A172 (cell line): ENCODE measurements at places on chromosomes 6 and 20.

GRCh38 chr6:158417760-158418098, 105.5 kb downstream of the TULP4 start:
- peak; percentile 61 for DNase-seq

DNA sequence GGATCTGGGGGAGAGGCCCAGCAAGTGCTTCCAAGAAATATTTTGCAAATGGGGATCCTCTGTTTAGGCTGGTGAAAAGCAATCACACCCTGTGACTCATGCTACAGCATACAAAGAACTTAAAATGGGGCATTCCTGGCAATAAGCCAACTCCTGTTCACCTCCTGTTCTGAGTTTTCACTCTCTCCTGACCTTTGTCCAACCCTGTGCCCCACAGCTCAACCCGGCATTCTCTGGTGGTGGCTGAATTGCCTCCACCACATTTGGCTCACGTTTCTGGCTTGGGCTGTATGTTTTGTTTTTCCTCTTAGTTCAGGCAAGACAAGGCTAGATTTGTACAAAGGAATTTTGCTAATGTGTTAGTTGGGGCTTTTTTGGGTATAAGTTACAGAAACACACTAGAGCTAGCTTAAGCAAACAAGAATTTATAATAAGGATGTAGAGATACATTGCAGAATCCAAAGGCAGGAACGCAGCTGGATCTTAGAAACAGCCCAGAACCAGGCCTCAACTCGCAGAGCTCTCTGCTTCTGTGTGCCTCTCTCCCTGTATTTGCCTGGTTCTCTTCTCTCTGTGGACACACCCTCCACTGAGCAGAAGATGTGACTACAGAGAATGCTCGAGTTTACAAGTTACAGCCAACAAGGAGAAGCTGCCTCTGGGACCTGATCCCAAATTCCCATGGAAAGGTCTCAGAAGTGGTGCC, 9.4 kb downstream of the ABCC10 start:
- peak; percentile 77 for DNase-seq

DNA sequence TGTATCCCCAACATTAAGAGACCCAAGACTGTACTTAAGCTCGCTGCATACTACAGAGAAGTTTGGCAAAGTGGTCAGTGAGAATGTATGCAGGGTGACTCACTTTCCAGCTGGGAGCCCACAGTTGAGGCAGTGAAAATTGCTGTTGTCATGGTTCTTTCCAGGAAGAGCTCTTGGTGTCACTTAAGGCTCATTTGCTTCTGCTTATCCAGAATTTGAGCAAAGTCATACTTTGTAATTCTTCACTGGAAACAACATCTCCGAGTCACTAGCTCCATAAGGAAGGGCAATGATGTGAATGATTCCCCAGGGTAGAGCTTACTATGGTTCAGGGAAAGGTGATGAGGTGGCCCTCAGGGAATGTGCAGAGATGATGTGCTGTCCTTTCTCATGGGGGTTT, 65.4 kb upstream of the FBXL4 start:
- peak; percentile 84 for DNase-seq

- DNase-seq: no peak
Measured at GRCh38 chr6:31626952-31627351, 6.4 kb downstream of the PRRC2A start.

DNA sequence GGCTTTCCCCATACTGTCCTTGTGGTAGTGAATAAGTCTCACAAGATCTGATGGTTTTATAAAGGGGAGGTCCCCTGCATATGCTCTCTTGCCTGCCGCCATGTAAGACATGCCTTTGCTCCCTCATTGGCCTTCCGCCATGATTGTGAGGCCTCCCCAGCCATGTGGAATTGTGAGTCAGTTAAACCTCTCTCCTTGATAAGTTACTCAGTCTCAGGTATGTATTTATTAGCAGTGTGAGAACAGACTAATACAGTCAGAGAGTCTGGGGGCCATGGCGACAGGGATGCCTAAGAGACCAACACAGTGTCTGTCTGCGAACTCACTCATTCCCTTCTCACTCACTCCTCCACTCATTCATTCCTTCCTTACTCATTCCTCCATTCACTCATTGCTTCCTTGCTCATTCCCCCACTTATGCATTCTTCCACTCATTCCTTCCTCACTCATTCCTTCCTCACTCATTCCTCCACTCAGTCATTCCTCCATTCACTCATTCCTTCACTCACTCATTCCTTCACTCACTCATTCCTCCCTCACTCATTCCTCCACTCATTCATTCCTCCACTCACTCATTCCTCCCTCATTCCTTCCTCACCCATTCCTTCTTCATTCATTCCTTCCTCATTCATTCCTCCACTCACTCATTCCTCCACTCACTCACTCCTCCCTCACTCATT, 137.5 kb upstream of the AGPAT4 start:
- no peak for DNase-seq

DNA sequence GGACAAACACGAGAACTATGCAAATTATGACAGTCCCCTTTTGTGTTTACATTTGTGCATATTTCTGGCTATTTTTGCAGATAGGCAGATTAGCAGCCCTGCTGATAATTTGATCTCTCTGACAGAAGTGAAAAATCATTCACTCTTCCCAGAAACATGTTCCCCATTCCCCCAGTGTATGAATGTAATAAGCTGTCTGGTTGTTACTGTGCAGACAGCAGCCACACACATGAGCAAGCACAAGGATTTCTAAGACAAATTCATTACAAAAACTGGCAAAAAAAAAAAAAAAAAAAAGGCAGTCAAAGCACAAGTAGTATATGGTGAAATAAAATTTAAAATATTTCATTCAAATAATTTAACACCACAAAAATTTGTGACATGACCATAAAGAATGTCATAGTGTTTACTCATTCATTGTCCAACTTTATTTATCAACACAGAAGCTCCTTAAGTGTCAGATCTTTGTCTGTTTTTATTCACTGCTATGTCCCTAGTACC, 95.5 kb upstream of the VGLL2 start:
- peak; percentile 63 for DNase-seq

DNA sequence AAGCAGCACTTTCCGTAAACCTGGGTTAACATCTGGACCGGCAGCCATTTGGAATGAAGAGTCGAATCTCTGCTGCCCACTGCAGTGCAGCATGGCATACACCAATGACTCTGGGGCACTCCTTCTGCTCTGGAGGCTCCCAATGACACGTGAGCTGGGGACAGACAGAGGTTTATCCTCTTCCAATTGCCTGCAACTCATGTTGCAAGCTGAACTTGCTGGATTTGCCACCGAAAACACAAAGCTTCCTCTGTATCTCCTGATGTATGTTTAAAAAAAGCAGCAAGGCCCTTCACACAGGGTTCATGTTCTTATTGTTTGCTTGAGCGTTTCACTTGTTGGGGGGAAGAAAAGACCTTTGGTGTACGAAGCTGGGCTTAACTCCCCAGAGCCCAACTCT, 10.8 kb downstream of the NCOA5 start:
- no peak for DNase-seq

GRCh38 chr6:35161266-35161665, 20.1 kb upstream of the TCP11 start:
- no peak for DNase-seq

GRCh38 chr6:149905371-149905910, 7.5 kb upstream of the RAET1E start:
- DNase-seq: no peak

DNA sequence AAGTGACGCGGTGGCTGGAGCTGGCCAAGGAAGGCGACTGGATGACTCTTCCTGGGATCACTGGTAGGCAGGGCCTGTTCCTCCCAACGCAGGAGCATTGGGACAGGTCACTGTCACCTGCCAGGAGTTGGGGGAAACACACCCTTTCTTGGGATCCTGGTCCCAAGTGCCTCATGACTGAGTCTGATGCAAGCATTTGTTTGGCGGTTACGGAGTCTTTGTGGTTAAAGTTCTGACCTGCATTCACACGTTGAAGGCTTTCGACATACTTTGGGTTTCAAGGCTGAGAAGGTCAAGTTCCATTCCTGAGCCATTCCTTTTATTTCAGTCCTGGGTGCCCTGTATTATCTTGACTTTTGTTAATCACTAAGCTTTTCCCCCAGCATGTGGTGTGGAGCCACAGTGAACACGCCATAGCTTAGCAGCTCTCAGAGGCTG, 6.0 kb downstream of the PNLDC1 start:
- DNase-seq: no peak

DNA sequence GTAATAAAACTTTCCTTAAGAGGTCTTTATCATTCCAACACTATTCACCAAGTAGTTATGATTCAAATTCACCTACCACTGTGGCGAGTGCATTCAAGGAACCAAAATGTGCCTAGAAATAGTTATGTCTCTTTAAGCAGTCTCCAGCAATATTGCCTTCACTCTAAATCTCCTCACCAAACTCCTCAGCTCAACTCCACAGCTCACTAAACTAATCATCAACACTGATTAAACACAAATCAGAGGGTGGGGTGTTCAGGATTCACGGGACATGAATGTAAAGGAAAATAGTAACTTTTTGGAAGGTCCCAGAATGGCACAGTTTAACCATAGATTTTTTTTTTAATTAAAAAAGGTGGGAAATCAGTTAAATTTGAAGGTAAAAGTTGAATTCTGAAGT, 70.5 kb upstream of the THEMIS start:
- DNase-seq: no peak

DNA sequence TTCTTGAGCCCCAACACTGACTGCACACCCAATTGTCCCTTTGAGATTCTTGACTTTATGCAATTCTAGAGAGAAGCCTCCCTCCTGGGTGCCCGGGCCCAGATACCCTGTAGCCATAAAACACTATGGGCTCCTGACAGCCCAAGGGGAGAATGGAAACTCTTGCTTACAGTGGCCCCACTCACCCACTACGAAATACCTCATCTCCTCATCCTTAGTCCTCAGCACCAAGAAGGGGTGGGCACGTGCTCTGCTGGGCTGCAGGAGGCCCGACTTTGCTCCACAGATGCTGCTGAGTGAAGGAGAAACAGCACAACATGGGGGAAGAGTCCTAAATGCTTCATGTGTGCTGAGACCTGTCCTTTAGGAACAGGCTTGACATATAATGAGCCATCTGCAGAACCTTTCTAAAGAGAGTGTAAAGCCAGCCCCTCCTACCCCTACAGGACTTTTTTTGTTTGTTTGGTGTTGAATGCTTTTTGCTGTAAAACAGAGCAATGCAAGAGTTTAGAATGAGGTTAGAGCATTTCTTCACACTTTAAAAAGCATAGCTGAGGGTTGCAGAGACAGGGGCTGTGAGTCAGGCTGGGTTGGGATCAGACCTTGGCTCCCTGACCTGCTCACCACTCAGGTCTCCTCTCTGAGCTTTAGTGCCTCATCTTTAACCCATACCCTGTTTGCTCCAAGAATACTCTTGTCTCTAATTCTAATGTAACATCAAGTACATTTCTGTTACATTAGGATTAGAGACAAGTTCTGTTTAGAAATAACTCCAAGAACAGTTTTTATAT, 17.6 kb upstream of the SIRPG start:
- DNase-seq: no peak

DNA sequence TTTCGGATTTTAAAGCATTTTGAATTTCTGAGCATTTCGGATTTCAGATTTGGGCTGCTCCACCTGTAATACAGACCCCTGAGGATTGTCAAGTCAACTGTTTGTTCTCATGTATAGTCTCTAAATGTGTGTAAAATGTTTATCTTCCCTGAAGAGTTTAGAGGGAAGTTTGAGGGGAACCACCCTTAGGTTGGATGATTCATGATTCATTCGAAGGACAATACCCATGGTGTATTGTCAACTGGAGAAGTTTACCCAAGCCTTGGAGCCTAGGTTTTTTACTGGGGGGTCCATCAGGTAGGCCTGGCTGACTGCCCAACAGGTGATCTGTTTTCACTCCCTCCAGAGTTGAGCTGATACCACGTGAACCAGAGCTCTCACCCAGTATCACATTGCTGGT, 18.9 kb downstream of the GSTA4 start:
- no peak for DNase-seq

DNA sequence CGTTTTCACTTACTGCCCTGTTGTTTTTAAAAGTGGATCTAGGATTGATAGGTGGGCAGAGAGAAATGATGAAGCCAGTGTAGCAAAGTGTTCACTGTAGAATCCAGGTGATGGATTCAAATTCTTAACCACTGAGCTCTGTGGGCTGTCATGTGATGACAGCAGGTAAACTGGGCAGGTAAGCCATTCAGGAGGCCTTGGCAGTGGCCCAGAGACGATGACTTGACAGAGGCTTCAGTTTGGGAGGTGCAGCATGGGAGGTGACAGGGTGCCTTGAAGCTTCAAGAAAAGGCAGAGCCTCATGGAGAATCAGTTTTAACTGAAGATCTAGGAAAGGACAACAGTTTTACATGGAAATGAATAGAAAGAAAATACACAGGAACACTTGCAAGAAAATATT, 2.0 kb downstream of the NAA20 start:
- no peak for DNase-seq

DNA sequence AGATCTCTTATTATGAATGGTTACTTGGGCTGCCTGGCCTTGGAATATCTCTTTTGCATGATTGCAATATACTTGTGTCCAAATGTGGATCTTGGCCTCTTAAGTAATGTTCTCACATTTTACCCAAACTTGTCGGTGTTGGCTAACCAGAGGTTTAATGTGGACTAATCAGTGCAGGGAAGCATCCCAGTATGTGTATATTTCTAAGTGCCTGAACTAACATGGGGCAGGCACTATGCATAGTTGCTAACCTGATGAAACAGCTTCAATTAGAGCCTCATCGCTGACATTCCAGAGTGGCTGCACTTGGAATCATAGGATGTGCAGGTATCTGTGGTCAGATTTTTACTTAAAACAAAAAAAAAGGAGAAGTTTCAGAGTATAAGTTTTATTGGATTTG, 160.0 kb downstream of the PDE7B start:
- no peak for DNase-seq

DNA sequence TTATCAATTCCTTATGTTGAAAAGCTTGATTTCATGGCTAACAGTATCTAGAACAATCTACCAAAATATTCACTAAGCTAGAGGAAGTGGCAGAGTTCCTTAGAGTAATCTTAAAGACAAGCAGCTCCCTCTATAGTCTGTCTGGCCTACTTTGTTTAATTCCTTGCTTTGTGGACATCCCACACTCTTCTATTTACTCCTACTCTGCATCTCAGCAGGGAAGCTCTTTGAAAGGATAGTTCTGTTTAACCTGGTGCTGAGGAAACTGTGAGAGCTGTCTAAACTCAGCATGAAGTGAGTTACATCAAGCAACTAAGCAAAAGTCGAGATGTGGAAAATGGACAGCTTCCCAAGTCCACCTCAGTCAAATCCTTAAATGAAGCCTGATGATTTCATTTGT, 4.3 kb downstream of the REV3L start:
- peak; percentile 66 for DNase-seq

- no peak for DNase-seq
Measured at GRCh38 chr6:55541024-55541423, 38.0 kb downstream of the HMGCLL1 start.

DNA sequence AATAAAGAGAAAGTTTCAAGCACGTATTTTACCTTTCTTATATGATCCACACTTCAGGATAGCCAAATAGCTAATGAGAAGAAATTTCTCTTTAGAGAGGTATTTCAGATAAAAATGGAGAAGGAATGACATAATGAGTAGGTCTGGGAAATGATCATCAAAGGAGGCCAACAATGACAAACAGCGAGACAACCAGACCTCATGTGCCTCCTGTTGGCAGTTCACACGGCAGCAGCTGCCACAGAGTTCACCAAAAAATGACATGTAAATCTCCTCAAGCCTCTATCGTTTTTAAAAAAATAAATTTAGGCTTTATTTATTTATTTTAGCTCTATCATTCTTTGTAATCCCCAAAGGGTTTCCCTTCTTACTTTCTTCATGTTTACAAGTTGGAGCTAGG, 47.7 kb downstream of the SLC2A12 start:
- DNase-seq: no peak

- no peak for DNase-seq
Measured at GRCh38 chr6:106747139-106747538, 117.8 kb downstream of the QRSL1 start.

GRCh38 chr6:53530346-53530745, 14.6 kb downstream of the GCLC start:
- peak; percentile 29 for DNase-seq

- DNase-seq: peak; percentile 91
Measured at GRCh38 chr20:50034567-50035180, 51.9 kb downstream of the SNAI1 start.
